ENCODE measurements at places on chromosomes 3 and 15.

GRCh38 chr3:12893852-12894251, 52.5 kb upstream of the RPL32 start:
- no peak for DNase-seq

- no peak for DNase-seq
These were observed 33.2 kb upstream of the RPP14 start for GRCh38 chr3:58272891-58273290.

DNA sequence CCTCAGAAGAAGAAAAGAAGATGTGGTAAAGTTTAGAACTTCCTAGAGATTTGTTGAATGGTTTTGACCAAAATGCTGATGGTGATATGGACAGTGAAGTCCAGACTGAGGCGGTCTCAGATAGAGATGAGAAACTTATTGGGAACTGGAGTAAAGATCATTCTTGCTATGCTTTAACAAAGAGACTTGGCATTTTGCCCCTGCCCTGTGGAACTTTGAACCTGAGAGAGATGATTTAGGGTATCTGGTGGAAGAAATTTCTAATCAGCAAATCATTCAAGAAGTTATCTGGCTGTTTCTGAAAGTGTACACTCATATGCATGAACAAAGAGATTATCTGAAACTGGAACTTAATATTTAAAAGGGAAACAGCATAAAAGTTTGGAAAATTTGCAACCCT, 505.2 kb downstream of the NSUN3 start:
- DNase-seq: no peak

- no peak for DNase-seq
These were observed 90.0 kb downstream of the FBLN2 start for GRCh38 chr3:13638927-13639326.

GRCh38 chr15:42996871-42997270, 76.3 kb upstream of the TTBK2 start:
- DNase-seq: no peak

- no peak for DNase-seq
These were observed 33.9 kb upstream of the SLC41A3 start for GRCh38 chr3:126117786-126118185.

GRCh38 chr3:15964605-15965442, 167.0 kb upstream of the ANKRD28 start:
- DNase-seq: no peak

DNA sequence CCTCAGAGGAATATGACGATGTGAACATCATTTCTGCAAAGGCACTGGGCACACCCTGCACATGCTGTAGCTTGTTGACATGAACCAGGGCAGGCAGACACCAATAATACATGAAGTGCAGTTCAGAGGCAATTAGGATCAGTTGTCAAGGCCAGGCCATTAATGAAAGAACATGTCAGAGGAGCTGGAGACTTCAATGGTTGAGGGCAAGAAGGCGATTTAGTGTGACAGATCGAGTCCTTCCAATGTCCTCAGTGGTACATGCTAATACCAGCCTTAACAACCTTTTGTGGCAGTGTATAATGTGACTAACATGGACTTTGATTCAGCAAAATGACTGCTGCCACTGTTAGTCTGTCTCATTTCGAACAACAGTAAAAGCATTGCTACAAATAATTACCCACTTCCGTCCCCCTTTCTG, 205.2 kb upstream of the NANOGP8 start:
- DNase-seq: no peak

GRCh38 chr3:15659254-15659975, 57.9 kb downstream of the BTD start:
- DNase-seq: no peak

- no peak for DNase-seq
These were observed 40.5 kb upstream of the ROPN1 start for GRCh38 chr3:124032311-124032880.

- no peak for DNase-seq
These were observed 15.1 kb upstream of the BNIP2 start for GRCh38 chr15:59703979-59704796.

- DNase-seq: no peak
These were observed 46.3 kb upstream of the TIPARP start for GRCh38 chr3:156627946-156628569.

DNA sequence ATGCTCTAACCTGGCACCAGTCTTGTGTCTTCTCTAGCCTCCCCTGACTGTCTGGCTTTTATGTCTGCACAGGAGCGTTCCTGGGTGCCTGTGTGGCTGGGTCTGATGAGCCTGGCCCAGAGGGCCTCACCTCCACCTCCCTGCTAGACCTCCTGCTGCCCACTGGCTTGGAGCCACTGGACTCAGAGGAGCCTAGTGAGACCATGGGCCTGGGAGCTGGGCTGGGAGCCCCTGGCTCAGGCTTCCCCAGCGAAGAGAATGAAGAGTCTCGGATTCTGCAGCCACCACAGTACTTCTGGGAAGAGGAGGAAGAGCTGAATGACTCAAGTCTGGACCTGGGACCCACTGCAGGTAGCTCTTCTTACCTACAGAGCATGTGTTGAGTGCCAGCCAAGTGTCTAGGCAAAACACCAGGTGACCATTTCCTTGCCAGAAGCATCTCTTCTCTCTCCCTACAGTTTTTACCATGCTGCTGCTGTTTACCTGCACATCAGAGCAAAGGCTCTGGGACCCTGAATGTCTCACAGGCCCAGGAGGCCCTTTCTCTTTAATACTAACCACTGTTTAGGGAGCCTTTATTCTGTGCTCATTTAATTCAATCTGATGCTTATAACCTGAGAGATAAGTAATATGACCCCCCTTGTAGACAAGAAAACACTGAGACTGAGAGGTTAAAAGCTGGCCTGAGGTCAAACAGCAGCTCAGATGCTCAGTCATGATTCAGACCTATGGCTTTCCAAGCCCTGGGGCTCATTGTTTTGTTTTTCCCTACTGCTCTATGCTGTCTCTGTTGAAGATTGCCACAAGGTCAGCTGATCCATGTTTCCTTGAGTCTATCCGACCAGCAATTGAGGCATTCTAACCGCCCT, 10.4 kb downstream of the PODXL2 start:
- DNase-seq: no peak

GRCh38 chr3:156633335-156633734, 41.1 kb upstream of the TIPARP start:
- no peak for DNase-seq

- no peak for DNase-seq
These were observed 91.4 kb upstream of the LRIG1 start for GRCh38 chr3:66592016-66592761.

DNA sequence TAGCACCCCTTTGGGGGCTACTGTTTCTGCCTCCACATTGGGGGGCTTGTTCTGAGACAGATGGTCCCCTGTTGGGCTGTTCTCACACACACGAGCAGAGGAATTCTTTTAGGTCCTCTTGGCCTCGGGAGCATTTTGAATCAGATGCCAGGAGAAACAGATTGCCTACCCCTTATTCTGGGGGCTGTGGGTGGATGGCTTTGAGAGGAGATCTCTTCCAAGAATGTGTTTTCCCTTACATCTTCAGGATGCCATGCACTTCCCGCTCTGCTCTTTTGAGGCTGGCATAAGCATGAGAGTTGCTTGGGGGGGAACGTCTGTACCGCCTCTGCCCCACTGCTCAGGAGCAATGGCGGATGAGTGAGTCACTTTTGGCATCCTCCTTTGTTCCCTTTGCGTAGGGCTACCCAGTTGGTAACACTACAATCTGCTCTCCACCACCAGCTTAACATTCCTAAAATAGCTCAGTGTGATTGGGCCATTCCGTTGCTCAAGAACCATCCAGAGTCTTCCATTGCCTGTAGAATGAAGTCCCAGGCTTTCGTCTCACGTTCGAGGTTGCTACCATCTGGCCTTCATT, 154.4 kb downstream of the RPLP1 start:
- no peak for DNase-seq

- DNase-seq: no peak
These were observed 41.4 kb downstream of the ABTB1 start for GRCh38 chr3:127714125-127714571.

DNA sequence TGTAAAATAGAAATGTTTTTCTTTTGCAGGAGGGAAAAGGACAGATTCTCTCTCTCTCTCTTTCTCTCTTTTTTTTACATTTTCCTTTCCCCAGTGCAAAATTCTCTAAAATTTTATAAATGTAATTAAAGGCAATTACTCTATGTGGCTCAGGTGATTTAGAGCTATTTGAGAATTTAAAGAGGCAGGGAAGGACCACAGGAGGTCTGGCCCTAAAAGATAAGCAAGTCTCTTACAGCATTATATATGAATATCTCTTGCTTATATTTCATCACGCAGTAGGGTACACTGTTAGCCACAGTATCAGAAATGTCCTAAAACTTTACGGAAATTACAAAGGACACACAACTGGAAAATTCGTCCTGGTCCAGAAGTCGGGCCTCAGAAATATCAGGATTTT, 70.5 kb upstream of the PPIB start:
- DNase-seq: no peak

DNA sequence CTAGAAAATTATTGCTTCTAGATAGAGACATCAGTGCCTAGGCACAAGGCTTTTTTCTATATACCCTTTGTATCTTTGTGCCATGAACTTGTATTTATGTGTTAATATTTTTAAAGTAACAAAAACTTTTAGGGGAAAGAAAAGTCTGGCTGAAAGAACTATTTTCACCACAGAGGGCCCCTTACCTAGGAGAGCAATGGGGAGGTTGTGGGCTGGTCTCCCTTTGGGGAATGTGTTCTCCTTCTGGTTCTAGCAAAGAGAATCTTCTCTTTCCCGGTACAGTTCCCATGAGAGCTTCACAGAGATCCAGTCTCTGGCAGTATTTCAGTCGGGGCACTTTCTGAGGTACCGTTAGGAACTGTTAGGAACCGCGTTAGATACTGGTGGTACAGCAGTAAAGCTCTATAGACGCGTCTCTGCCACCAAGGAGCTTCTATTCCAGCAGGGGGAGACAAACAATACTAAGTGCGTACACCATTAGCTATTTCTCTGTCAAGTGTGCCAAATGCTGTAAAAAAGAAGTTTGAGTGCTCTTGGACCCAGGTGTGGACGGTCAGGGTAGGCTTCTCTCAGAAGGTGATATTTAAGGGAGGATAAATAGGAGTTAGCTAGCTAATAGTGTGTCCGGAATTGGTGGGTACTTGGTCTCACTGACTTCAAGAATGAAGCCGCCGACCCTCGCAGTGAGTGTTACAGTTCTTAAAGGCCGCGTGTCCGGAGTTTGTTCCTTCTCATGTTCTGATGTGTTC, 4.6 kb upstream of the EPB42 start:
- DNase-seq: peak; percentile 54

DNA sequence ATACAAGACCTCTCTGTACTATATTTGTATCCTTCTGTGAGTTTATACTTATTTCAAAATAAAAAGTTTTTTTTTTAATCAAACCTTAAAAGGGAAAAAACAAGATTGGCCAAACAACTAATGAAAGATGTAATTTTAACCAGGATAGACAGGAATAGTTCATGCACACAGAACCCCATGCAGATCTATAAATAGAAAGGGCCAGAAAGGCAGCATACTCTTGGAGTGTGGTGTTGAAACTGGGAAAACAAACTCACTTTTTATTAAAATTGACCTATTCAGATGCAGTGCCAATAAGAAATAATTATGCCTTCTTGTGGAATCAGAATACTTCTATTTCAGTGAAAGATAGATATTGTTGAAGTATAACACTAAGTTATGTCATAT, 204.6 kb downstream of the PLCL2 start:
- no peak for DNase-seq

- no peak for DNase-seq
These were observed 98.2 kb downstream of the FBN1 start for GRCh38 chr15:48547286-48547685.

DNA sequence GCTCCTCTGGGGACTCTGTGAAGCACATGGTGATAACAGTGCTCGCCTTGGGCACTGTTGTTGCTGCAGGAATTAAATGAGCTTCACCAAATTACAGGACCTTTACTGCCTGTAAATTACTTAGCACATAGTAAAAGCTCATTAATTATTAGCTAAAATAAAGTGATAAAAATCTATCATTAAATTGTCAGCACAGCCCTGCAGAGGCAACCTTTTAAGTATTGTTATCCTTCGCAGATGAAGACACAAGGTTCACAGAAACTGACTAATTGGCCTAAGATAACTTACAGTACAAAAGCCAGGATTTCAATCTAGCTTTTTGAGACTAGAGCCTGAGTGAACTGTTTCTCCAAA, 96.0 kb downstream of the ST6GAL1 start:
- no peak for DNase-seq

DNA sequence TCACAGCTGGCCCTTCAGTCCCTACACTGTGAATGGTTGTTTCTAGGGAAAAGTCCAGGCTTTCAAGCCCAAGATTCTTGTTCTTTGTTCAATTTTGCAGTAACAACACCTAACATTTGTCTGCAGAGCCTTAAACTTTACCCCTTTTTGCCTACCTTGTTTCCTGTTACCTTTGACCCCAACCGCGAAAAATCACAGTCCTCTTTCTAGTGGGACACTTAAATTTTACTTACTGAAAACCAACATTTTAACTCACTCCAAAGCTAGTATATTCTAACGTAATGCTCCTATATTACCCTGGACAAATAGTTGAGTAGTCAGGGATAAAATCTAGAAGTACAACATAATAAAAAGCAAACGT, 649 bp upstream of the PIK3CB start:
- no peak for DNase-seq

DNA sequence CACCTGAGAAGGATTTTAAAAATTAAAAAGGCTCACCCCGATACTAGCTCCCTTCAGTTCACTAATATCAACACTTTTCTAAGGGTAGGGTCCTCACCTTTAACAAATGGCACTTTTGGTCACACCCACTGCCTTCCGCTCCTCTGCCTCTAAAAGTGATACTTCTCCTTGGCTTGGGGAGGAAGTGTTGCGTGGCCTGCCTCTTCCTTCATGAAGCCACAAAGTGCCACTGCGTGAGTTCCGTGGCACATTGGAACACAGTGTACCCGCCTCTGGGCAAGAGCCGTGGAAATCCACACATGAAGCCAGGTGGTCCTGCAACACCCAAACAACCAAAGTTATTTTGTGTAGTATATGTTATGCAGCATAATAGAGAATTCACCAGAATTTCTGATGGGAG, 3.9 kb downstream of the B4GALT4 start:
- DNase-seq: peak; percentile 35

DNA sequence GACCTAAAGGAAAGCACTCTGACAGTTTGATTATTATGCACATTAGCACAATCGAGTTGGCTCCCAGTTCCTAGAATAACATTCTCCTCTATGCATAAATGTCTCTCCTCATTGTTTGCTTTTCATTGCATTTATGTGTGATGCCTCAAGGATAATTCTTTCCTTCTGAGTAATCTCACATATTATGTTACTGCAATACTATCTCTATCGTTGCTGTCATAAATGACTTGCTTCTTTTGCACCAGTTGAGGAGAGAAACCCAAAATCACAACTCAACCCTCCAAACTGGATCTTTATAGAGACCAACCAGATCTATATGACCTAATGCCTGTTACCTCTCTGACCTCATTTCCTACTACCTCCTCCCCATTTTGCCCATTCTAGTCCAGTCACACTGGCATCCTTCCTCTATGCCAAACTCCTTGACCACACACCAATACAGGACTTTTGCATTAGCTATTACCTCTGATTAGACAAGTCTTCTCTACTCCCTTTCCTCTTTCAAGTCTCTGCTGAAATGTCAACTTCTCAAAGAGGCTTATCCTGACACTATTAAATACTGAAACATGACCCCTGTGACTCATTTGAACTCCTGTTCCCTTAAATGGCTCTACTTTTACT, 1026.0 kb downstream of the TUSC7 start:
- no peak for DNase-seq
